Naive thymus-derived CD4-positive, alpha-beta T cell (primary cell): ENCODE measurements at places on chromosomes 1 and 21. TPM values are rescaled to one million over a fixed set of nuclear protein-coding genes. Genes with fewer than 3 reads are reported as not detected.
A peak's percentile ranks its signal among the peaks of the same experiment; 100 is the strongest.

GRCh38 chr1:226826479-226827261 lies 43.7 kb upstream of the PSEN2 start:
- no peak for DNase-seq

GRCh38 chr1:213693864-213694263 lies 293.9 kb upstream of the PROX1 start:
- no peak for DNase-seq

DNA sequence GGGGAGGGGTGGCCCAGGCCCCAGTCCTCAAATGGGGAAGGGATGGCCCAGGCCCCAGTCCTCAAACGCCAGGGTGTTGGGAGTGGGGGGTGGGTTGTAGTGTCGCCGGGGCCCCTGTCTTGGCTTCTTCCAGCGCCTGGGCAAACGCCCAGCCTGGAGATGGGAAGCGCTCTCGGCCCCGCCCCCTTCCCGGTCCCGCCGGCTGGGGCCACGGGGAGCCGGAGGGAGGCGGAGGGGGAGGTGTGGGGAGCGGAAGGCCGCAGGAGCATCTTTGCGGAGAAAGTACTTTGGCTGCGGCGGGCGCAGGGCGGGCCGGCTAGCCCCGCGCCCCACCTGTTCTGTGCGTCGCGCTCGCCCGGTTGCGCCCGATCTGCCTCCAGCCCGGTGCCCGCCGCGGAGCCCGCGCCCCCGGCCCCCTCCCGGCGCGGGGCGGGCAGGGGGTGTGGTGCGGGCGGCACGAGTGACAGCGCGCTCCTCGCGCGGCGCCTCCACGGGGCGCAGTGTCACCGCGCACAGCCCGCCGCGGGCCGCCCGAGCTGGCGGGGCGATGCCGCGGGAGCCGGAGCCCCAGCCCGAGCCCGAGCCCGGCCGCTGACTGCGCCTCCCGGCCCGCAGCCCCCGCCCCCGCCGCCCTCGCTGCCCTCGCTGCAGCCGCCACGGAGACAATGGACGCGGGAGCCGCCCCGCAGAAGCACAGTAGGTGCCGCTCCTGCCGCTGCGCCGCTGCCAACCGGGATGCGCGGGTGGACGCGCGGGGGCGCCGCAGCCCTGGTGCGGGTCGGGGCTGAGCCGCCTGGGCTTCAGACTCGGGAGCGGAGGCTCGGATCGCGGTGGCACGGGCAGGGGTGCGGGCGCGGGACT lies 31.1 kb upstream of the PEX10 start:
- peak; percentile 13 for DNase-seq

The TINAGL1 gene
- total RNA-seq: not detected

DNA sequence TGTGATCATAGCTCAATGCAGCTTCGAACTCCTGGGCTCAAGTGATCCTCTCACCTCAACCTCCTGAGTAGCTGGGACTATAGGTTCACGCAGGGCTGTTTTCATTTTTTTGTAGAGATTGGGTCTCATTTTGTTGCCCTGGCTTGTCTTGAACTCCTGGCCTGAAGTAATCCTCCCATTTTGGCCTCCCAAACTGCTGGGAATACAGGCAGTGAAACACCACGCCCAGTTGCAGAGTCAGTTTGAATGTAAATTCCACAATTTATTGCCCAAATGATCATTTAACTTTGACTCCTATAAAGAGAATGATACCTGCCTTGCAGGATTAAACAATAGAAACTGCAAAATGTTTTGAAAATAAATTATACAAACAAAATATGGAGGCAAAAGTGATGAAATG lies 10.7 kb downstream of the GOLPH3L start:
- DNase-seq: no peak
